ENCODE measurements at places on chromosomes 11 and 22.

GRCh38 chr11:13237761-13238160 is 39.8 kb upstream of the BMAL1 start:
- no peak for DNase-seq

GRCh38 chr11:89405629-89406028 is 85.5 kb downstream of the NOX4 start:
- DNase-seq, result no peak

- DNase-seq, result no peak
Measured at GRCh38 chr11:13010749-13011465, 1.8 kb downstream of the RASSF10 start.

DNA sequence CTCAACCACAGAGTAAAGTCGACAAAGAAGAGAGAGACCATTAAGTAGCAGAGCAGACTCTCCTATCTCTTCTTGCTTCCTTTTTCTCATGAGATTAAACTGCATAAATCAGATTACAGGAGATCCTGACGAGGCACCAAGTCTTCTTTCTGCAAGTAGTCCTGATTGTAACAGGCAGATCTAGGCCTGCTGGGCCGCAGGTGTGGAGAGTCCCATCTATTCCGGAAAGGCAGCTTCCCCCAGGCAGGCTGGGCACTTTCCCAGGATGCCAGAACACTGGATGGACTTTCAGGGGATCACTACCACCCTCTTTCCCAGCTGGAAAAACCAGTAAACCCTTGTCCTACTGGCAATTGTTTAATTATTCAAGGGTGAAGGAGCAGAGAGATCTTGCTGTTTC is 173.0 kb upstream of the CADM1 start:
- no peak for DNase-seq

DNA sequence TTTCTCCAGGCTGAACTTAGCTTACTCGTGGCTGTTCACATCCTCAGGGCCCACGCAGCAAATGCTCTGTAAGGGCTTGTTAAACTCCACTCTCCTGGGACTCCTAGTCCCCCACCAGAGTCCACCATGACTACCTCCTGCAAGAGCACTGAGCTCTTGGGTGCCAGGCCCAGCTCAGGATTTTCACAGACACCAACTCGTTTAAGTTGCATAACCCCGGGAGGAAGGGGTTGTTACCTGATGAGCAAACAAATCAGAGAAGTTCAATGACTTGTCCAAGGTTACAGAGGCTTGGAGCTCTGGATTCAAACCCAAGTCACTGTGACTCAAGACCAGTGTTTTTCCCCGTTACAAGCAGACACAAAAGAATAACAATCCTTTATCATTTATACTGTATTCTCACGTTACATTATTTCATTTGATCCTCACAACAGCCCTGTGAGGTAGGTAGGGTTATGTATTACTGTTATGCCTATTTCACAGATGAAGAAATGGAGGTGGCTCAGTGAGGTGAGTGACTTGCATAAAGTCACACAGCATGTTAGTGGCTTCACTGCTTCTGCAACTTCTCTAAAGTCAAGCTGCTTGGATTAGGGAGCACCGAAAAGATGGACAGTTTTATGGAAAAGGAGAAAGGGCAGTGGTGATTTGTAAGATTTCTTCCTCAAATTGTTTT is 17.4 kb downstream of the KCTD21 start:
- DNase-seq, result no peak

All from stimulated activated CD4-positive, alpha-beta T cell treated with anti-CD3 and anti-CD28 coated beads, TNF-alpha, amount 100 ng/mL, for 4 hours (primary cell).